ENCODE measurements at places on chromosomes 2 and 18.

DNA sequence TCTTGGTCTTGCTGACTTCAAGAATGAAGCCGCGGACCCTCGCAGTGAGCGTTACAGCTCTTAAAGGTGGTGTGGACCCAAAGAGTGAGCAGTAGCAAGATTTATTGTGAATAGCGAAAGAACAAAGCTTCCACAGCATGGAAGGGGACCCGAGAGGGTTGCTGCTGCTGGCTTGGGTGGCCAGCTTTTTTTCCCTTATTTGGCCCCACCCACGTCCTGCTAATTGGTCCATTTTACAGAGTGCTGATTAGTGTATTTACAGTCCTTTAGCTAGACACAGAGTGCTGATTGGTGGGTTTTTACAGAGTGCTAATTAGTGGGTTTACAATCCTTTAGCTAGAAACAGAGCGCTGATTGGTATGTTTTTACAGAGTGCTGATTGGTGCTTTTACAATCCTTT is 88.0 kb upstream of the LTBP1 start:
- DNase-seq = no peak

- DNase-seq = no peak
Measured at GRCh38 chr18:28478531-28478930, 301.6 kb upstream of the CDH2 start.

DNA sequence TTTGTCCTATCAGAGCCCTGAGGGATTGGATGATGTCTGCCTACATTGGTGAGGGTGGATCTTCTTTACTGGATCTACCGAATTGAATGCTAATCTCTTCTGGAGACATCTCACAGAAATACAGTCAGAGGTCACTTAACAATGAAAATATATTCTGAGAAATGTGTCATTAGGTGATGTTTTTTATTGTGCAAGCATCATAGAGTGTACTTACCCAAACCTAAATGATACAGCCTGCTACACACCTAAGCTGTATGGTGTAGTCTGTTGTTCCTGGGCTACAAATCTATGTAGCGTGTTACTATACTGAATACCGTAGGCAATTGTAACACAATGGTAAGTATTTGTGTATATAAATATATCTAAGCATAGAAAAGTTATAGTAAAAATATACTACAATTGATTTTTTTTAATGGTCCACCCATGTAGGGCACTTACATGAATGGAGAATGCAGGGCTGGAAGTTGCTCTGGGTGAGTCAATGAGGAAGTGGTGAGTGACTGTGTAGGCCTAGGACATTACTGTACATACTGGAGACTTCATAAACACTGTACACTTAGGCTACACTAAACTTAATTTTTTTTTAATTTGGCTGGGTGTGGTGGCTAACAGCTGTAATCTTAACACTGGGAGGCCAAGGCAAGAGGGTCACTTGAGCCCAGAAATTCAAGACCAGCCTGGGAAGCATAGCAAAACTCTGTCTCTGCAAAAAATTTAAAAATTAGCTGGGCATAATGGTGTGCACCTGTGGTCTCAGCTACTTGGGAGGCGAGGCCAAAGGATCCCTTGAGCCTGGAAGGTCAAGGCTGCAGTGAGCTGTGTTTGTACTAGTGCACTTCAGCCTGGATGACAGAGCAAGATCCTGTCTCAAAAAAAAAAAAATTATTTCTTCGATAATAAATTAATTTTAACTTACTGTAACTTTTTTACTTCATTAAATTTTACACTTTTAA is 226.3 kb upstream of the UBE2E3 start:
- DNase-seq = no peak

GRCh38 chr2:5064687-5065086 is 627.5 kb upstream of the SOX11 start:
- DNase-seq = no peak

DNA sequence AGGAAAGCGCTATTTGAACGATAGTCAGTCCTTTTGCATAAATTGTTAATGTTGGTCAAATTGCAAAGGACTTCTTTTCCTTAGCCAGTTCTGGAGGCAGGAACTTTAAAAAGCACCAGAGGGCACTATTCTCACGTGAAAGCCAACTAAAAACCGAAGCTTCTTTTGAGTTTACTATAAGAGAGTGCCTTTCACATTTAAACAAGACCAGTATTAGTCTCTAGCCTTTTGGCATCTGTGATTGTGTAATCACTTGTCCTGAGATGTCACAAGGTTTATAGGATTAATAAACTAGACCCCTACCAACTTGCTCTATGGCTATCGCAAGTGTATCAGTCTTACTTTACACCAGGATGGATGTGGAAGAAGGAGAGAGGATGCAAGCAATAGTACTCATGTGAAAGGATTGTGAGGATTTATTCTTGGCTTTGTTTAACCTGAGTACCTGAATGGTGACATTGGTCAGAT is 14.4 kb upstream of the STAT4 start:
- no peak for DNase-seq

DNA sequence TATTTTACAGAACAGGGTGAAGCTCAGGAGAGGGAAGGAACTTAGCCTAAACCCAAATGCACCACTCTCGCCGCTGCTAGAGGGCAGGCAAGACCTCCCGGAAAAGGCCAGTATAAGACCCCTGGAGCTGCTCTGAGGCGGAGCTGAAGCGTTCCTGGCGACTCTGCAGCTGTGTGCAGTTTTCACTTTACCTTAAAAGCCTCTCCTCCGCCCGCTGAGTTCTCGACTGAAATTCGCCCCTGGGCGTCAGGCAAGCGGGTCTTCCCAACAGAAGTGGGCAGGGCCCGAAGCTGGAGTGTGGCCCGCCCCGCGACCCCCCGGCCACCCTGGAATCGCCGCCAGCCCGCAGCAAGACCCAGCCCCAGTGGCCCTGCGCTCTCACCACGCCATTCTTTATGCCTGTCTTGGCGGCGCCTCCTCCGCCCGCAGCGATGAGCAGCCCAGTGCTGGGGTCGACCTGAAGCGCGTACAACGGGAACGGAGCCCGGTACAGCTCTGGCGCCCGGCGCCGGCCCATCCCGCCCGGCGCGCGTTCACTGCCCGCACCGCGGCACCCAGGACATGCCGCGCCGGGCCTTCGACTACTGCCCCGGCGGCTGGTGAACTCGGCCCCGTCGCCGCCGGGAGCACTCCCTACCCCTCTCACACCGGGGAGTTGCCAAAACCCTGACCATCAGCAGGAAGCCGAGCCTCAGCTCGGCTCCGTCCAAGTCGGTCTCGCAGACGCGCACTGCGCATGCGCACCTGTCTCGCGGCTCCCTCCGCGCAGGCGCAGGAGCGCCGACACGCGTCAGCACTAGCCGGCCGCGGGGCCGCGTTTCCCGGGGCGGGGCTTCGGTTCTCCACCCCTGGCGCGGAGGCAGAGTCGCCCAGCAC is at the start of gene PREB:
Gene PREB, minus strand, starts transcription at position 732 of the 876 bp plus-strand sequence. Its CDS starts 215 bp downstream, at position 517.
- DNase-seq = peak; percentile 99
